Posterior vena cava (tissue), 2 donors: ENCODE measurements at places on chromosomes 12 and 14. TPM values are rescaled to one million over a fixed set of nuclear protein-coding genes. Genes with fewer than 3 reads are reported as not detected.

Gene PRB2
- total RNA-seq: not detected

DNA sequence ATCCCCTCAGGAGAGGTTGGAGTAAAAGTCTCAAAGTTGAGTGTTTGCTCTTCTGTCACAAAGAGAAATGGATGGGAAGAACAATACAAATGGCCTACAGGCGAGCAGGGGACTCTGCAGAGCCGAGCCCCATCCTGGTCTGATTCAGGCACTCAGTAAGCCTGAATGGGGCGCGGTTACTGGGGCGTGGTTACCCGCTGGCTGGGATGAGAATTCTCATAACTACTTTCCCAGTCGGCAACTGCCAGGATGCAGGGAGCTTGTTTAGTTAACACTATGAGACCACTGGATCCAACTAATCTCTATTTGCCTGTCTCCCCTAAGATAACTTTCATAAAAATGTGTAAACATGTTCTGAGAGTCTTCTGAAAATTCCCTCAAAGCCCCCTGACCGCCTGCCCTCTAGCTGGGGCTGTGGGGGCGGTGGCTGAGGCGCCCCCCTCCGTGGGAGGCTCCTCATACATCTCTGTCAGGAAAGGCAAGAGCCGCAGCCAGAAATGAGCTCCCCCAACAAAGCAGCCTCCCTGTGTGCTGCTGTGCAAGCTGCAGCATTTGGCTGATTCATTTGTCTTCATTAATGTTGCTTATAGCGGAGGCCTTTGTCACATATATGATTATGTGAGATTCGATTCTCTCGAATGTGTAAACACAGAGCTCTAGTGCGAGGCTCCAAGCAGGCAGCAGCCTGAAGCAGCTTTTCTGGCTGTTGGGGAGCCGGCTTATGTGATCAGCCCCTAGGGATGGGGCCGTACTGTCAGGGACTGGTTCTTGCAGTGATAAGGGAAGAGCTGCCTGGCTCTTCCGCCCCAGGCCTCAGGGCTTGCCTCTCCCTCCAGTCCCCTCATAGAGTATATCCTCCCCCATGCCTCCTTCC lies 126.1 kb upstream of the ARHGAP5 start:
- DNase-seq: peak; percentile 90

Gene TRIP11
- total RNA-seq: 51.2 TPM

DNA sequence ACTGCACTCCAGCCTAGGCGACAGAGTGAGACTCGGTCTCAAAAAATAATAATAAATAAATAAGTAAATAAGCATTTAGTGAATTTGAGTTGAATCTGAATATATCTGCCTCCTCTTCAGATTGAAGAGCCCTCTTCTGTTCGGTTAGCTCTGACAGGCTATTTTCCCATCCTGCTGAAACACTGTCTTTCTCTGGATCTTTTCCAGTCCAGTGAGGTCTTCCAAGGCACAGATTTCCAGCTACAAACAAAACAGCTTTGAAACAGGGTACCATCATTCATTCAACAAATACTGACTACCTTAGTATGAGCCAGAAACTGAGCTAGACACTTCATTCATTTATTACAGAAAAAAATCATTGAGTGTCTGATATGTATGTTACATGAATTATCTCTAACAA lies 7.2 kb upstream of the SPRYD3 start:
- no peak for DNase-seq

Gene CACNA2D4
- 5.9 TPM for total RNA-seq

Gene ACAD10
- total RNA-seq: 19.1 TPM

DNA sequence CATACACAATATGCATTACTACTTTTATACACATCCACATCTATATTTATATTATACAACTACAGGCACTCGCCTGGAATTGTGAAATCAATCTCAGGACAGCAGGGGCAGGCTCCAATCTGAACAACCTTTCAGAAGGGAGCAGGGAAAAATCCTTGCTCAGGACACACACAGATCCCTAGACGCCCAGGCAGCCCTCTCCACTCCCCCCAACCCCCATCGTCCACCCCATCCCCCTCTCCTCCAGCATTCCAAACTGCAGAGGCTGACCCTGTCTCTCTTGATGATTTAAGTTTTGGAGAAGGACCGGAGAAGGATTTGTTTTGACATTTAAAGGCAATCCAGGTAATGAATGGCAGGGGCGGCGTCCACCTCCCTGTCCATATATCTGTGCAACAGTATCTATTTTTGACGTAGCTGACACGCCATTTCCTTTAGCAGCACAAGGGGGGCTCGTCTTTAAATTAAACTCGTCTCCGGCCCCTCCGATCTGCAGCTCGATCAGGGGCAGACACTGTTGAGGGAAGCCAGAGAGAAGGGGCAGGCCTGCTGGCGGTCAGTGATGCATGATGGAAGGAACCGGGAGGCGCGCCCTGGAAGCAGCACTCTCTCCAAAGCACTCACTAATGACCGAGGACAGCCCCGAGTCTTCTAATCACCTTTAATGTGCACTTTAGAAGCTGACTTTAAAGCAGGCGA lies 95.0 kb upstream of the TBX5 start:
- DNase-seq: no peak

DNA sequence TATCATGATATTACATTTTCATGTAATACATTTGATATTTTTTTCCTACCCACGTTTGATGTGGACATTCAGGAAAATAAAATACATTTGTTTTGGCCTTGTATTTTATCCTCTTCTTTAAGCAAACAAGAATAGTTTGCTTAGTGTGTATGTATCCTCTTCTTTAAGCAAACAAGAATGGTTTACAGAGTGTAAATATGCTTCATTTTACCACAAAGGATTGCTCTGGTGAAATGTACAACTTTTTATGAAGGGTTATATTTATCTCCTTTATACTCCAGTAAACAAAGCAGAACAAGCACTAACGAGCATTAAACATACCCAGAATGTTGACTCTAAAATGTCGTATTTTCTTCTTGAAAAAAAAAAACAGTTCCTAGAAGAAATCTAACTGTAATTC lies 244.7 kb downstream of the KCNH5 start:
- no peak for DNase-seq

GRCh38 chr12:10113075-10113474 lies 14.3 kb upstream of the CLEC1A start:
- DNase-seq: no peak

DNA sequence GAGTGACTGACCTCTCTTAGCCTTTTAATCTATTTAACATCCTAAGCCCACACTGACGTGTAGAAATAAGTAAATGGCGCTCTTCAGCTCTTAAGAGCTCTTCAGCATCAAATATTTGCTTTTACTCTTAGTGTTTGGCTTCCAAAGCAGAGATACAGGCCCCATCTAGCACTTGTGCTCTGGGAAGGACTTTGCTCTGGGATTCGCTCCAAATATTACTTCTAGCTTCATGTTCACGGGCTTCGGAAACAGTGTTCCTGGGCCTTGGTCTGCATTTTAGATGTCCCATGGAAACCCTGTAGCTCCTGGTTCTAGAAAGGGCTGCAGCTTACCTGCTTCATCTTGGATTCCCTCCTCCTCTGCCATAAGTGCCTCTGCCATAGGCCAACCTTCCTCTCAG lies 2.7 kb upstream of the NKX2-8 start:
- no peak for DNase-seq

Gene FSCB
- not detected for total RNA-seq

Gene CLEC4C
- not detected for total RNA-seq

DNA sequence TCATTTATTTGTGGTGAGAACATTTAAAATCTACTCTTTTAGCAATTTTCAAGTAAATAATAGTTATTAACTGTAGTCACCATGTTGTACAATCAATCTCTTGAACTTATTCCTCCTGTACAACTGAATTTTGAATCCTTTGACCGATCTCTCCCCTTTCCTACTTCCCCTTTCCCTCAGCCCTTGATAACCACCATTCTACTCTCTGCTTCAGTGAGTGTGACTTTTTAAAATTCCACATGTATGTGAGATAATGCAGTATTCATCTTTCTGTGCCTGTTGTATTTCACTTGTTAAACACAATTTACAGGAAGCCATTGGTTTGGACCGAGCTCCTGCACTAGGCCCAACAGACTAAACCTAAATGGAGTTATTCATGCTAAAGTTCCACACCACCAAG lies 458.9 kb upstream of the PDE3A start:
- no peak for DNase-seq

Gene TMEM132C
- total RNA-seq: 1.5 TPM

DNA sequence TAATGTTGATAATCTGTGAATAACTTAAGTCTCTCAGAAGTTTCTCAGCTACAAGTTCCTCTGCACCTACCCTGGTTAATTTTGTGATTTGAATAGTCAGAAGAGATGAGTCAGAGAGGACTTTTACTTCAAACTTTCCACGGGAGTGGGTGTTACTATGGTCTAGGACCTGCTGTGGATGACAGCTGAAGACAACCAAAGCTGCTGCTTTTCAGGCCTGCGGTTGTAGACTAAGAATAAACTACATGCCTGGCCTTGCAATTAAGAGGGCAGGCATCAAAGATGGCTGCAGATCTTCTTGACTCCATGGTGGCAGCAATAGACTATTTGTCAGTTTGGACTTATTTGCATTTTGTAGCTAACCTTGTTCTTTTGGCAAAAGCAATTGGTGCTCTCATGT lies 227.1 kb upstream of the KRR1 start:
- DNase-seq: no peak

- no peak for DNase-seq
Measured at GRCh38 chr12:62762645-62763044, 172.3 kb downstream of the PPM1H start.

DNA sequence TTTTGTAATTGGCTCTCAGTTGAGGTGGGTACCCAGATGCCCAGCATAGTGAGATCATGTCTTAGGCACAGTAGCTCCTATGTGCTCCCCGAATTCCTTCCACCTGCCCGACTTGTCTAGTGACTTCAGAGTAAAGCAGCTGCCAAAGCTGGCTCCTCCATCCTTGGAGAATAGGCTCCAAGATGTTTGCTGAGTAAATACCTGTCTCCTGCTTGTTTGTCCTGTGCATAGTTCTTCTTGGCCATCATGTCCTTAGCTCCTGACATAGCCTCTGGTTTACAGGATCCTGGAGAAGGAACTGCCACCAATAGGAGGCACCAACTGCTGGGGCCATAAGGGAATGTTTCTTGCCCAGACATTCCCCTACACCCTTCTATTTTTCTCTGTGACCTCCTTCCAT lies 52.6 kb upstream of the CISTR start:
- DNase-seq: no peak

GRCh38 chr14:30608533-30609006 lies 13.5 kb upstream of the SCFD1 start:
- no peak for DNase-seq
